Stromal cell of bone marrow (primary cell): ENCODE measurements at places on chromosomes 1 and 21.

GRCh38 chr1:43316738-43317520, 16.1 kb downstream of the TIE1 start:
- DNase-seq = no peak

GRCh38 chr1:117093091-117093534, 28.4 kb downstream of the TRIM45 start:
- peak; percentile 97 for DNase-seq

DNA sequence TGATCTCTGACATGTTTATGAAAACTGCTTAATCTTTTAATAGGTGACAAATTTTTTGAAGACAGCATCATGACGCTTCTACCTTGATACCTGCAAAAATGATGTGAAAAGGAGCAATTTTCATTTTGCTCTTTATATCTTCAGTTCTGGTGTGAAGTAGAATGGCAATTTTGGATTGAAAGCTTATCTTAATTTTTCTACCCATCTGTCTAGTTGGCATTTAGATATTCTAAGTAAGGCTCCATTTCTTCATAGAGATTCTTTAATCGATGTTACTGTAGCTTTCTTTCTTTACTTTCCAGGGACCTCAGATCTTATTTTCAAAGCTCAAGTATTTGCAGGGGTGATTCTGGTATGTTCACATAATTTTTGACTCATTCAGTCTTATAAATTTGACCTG, 32.3 kb upstream of the GPR52 start:
- DNase-seq = no peak

GRCh38 chr21:36640721-36641244, 58.1 kb upstream of the SIM2 start:
- DNase-seq = no peak

DNA sequence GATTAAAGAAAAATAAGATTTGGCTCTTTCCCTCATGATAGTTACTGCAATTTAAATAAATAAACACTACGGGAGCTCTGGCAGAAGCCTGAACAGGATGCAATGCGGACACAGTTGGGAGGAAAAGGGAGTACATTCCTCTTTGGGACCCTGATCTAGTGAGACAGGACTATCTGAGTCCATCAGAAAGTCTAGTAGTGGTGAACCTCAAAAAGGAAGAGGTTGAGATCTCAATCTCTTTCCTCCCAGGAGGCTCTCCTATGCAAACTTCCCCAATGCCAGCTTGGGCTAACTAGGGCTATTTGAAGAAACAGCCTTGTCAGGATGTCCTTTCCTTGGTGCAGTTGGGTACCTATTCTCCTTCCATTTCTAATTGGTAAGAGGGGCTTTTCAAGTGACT, 4.9 kb upstream of the ABCD3 start:
- no peak for DNase-seq
